Stimulated activated CD8-positive, alpha-beta memory T cell treated with anti-CD3 and anti-CD28 coated beads, Interleukin-12 subunit alpha, Interleukin-12 subunit beta, amount 100 ng/mL, for 4 hours (primary cell): ENCODE measurements at places on chromosomes 6 and 20.

- DNase-seq, result no peak
Measured at GRCh38 chr6:7200598-7201443, 93.1 kb downstream of the RREB1 start.

- DNase-seq, result no peak
Measured at GRCh38 chr20:21157006-21157405, 31.1 kb downstream of the KIZ start.

DNA sequence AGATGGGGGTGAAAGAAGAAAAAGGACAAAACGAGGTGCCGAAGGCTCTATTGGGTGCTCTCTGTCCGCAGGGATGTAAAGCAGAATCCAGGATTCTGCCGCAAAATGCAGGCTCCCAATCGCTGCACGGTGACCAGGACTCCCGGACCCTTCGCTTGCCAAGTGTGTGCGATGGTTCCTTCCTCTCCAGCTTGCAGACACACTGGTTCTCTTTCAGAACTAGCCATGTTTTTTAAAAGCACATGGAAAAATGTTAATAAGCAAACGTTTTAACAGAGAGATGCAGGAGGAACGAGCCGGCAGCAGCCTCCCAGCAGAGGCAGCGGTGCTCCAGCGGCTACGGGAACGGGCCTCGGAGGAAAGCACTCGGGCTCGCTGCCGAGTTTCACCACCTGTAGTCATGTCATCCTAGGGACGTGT, 59.6 kb downstream of the ZNF831 start:
- no peak for DNase-seq

DNA sequence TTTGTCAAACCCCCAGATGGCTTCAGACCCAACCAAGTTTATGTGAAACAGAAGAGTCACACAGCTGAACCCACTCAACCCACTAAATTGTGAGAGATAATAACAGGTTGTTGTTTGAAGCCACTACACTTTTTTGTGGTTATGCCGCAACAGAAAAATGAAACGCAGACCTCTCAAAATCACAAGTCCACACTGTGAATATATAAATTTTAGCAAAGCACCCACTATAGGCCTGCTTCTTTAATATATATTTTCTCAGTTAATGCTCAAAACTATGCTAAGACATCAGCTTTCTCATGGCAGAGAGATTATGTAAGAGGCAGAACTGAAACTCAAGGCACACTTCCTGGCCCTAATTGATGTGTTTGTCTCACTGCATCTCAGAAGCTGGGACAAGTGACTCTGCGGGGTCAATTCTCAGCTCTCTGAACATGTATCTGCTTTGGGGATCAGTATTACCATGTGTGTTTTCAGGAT, 27.7 kb downstream of the MAP3K5 start:
- DNase-seq, result no peak
